ENCODE measurements at places on chromosomes 1 and 21.

- no peak for DNase-seq
Observed at GRCh38 chr1:6505367-6506209, 14.1 kb upstream of the PLEKHG5 start.

GRCh38 chr1:179883040-179883744 is 1.1 kb downstream of the TOR1AIP1 start:
- DNase-seq = no peak

- no peak for DNase-seq
Observed at GRCh38 chr1:10529765-10530164, 55.0 kb downstream of the PEX14 start.

DNA sequence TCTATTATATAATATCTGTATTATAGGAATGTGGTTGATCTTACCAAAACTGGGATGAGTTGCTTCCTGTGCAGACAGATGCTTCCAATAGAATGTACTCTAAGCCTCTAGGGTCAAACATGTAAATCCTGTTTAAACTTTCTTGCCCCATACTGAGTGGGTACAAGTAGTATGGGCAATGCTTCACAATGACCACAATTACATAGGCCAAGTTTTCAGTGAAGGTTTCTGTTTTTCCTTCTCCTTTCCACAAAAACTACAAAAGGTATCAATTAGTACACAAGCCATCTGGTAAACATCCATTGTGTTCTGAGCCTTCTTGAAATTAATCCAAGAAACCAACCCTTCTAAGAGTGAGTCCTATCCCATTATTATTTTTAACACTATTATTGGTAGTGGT is 16.8 kb downstream of the OTUD7B start:
- peak; percentile 51 for DNase-seq

DNA sequence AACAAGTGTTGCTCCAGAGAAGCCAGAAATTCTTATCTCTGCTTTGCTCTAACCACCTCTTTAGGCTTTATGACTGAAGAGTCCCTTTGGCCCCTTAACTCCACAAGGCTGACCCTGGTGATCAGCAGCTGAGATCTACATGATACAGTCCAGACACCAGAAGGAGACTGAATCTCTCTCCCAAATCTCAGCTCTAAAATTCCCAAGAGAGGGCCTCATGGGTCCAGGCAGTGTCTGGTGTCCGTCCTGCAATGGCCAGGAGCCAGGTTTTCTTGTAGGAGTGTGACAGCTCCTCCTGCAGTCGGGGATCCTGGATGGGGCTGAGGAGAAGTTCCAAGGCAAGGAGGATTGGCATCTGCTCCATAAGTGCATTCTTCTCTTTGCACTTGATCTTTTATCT is 35.3 kb downstream of the L1TD1 start:
- no peak for DNase-seq

- peak; percentile 53 for DNase-seq
Observed at GRCh38 chr1:85544689-85545215, 35.8 kb upstream of the CCN1 start.

DNA sequence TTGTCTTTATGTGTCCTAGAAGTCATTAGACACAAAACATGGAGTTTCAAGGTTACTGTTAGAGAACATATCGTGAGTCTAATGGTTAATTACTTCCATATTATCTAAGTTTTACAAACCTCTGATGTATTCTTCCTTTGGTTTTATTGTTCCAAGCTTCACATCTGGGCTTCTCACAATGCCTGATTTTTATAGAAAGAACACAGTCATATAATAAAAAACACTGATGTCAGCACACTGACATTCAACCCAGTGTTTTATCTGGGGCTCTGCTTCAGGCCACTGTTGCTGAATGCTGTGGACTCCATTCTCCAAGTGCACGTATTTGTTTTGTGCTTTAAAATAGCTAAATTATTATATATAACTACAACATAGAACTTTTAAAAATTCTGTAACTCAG is 232.9 kb downstream of the SMYD3 start:
- DNase-seq = no peak

GRCh38 chr1:183870351-183871077 is 65.6 kb downstream of the RGL1 start:
- peak; percentile 78 for DNase-seq

GRCh38 chr1:228752258-228752657 is 17.0 kb downstream of the RHOU start:
- no peak for DNase-seq

- no peak for DNase-seq
Observed at GRCh38 chr1:17603091-17603841, 63.8 kb downstream of the ARHGEF10L start.

DNA sequence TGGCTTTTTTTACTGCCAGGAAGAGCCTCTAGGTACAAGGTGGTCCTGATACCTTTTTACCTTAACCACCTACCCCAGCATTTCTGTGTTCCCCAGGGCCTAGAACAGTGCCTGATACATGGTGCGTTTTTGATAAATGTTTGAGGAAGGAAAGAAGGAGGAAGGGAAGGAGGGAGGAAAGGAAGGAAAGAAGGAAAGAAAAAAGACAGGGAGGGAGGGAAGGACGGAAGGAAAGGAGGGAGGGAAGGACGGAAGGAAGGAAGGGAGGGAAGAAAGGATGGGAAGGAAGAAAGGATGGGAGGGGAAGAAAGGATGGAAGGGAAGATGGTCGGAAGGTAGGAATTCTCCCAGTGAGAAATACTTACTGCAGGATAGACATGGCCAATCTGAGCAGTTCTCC is 12.0 kb upstream of the MAGOH start:
- no peak for DNase-seq

DNA sequence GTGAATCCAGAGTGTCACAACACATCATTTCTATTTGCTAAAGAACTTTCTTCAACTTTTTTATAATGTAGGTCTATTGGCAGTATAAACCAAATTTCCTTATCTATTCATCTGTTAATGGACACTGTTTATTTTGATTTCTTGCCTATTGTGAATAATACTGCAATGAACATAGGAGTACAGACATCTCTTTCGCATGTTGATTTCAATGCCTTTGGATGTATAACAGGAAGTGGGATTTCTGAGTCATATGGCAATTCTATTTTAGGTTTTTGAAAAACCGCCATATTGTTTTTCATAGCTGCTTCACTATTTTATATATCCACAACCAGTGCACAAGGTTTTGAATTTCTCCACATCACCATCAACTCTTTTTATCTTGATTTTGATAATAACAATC is 198.7 kb downstream of the KCNT2 start:
- peak; percentile 23 for DNase-seq
